Right hindlimb (tissue), 1 donor: ENCODE measurements at places on chromosomes 13 and 19.

- DNase-seq, result peak; percentile 84
These were observed 9.1 kb downstream of the SPACA6 start for GRCh38 chr19:51702103-51702824.

DNA sequence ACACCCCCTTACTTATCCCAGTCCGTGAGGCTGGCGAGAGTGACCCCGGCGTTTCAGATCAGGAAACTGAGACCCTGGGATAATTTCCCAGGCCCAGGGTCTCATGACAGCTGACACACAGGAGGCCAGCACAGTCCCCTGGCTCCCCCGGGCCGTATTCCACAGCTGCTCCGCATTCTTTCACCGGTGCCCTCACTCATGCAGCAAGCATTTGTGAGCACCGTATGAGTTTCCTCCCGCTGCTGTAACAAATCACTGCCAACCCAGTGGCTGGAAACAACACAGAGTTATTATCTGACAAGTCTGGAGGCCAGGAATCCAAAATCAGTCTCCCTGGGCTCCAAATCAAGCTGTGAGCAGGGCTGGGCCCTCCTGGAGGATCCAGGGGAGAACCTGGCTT lies 21.3 kb downstream of the GADD45B start:
- DNase-seq, result no peak

DNA sequence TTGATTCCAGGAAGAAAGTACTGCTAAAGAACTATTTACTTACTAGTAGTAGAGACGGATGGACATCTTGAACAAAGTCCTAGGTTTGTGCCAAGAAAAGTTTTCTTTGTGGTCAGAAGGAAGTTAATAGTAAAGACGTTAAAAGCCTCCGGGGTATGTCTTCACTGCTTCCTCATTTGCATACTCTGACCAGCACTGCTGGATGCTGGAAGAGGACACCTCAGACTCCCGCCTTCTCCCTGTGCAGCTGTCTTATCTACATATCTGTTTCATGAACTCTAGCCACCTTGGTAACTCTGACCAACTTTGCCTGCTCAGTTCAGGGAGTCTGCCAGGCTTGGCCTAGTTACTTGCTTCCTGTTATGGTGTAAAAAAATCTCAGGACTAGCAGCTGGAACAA lies 1109.1 kb upstream of the MIR17HG start:
- no peak for DNase-seq

- DNase-seq, result no peak
These were observed 7.5 kb upstream of the LIN7B start for GRCh38 chr19:49106648-49107135.

DNA sequence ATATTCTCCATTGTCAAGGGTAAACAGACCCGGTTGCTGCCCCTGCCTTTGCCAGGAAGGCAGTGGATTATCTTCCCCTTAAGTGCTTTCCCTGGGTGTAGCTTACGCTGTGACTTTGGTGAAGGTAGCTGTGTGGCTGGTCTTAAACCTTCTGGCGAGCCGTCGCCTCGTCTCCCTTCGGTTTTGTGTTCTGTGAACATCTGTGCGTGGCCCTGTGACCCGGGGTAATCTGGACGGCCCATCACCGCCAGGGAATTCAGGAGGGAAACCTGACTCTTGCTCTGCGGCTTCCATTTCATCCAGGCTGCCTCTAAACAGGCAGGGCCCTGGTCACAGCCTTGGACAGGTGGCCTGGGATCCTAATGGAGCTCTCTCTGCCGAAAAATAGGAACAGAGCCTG lies 78.7 kb downstream of the SHISA2 start:
- DNase-seq, result no peak

GRCh38 chr13:74707291-74707690 lies 573.1 kb upstream of the KLF12 start:
- no peak for DNase-seq

DNA sequence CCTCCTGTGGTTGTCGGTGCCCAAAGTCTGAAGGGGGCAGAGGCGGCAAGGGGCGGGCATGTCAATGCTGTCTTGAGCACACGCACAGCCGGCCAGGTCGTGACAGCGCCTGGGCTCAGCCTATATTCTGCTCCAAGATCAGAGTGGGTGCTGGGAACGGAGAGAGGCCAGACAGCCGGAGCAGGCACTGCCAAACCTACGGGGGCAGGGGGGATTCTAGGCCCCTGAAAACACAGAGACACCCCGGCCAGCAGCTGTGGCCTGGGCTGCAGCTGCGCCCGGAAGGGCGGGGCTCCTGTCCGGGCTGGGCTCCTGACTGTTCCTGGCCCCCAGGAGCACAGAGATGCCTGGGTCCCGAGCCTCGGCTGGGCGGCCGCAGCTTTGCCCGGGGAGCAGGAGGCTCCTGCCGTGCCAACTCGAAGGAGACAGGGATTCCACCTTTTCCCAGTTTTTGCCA lies 2662.9 kb upstream of the PCDH20 start:
- DNase-seq, result no peak

GRCh38 chr13:103192511-103193135 lies 126.4 kb upstream of the SLC10A2 start:
- no peak for DNase-seq

- DNase-seq, result no peak
These were observed 26.4 kb downstream of the GRTP1 start for GRCh38 chr13:113337556-113337955.

DNA sequence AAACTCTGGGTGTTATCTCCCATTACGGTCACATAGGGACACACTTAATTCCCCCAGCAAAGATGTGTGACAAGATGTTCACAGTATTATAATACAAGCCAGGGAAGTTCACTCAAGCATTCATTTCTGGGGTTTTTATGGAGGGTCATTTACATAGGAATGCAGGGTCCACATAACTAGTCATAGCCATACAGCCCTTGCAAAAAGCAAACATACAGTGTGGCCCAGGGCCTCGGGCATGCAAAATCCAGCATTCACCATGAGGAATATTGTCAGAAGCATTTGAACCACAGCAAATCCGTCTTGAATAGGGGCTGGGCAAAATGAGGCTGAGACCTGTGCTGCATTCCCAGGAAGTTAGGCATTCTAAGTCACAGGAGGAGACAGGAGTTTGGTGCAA lies 13.0 kb upstream of the ZNF460 start:
- no peak for DNase-seq

- peak; percentile 84 for DNase-seq
These were observed 4.2 kb upstream of the LRRC25 start for GRCh38 chr19:18401580-18402112.

DNA sequence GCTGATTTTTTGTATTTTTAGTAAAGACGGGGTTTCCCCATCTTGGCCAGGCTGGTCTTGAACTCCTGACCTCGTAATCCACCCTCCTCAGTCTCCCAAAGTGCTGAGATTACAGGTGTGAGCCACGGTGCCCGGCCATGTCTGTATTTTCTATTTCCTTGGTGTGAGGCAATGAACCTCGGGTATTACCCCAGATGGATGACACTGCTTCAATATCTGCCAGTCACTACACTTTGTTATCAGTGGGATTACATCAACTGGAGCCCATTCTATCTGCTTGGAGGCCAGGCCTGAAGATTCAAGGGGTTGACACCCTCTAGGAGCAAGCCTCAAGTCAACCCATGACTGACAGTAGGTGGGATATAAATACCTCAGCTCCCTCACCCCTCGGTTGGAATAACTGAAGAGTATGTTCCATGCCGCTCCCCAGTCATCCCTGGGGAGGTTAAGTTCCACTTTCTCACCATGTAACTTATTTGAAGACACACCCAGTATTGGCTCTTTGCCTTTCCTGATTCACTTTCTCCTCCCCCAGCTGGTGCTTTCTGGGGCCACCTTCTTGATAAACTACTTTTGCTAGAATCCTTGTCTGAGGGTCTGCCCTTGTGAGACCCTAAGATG lies 992 bp upstream of the ADGRE1 start:
- DNase-seq, result no peak

DNA sequence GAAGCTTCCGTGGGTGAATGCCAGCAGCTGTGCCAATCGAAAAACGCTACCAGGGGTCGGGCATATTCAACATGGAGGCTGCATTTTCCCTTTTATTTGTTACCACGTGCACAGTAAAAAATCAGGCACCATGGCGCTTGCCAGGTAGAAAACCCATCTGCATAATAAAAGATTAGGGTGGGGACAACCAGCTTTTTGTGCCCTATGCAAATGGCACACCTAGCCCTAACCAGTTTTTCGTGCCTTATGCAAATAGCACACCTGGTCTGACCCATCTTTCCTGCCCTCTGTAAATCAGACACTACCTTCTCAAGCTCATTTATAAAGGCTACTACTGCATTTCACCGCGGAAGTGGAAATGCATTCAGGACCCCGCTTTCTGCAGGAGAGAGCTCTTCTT lies 62.1 kb upstream of the FREM2 start:
- no peak for DNase-seq
